ENCODE measurements at places on chromosomes 5 and 9. TPM values are rescaled to one million over a fixed set of nuclear protein-coding genes. Genes with fewer than 3 reads are reported as not detected.

The PCDHA9 gene
- not detected for total RNA-seq

DNA sequence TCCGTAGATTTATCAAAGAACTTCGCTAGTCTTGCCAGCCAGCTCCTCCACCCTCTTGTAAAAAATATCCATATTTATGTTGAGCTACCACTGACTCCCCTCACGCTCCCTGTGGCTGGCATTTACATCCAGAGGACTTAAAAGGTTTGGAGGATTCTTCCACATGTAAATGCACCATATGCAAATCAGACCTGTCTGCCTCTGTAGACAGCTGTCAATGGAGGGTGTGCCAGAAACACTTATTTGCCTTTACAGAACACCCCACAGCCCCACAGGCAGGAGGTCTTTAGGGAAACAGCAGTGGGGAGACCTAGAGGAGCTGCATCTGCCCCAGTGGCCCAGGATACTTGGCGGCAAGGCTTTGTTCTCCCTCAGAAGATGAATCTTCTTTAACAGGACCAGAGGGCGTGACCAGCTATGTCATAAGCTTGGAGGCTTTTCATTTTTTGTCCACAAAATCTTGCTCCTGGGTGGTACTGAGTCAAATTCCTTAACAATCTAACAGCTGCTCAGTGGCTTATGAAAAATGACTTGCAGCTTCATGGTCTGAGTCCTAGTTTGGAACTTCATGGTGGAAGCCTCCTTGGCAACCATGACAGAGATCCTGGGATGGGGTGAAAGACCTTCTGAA is 535.8 kb downstream of the EBF1 start:
- DNase-seq = no peak
- H3K4me1 ChIP-seq = no peaks in the 10 kb centered on the region
- H3K36me3 ChIP-seq = no peaks in the 10 kb centered on the region

- H3K36me3 ChIP-seq = no peaks in the 10 kb centered on the region
- no peak for DNase-seq
- no peak overlapping the region for H3K27ac ChIP-seq
- peak overlapping the region; percentile 70 for H3K4me3 ChIP-seq
- no peaks in the 10 kb centered on the region for H3K4me1 ChIP-seq
- no peaks in the 10 kb centered on the region for H3K27me3 ChIP-seq
Measured at GRCh38 chr9:125749287-125749935, 2.2 kb downstream of the PBX3 start.

The GIN1 gene
- total RNA-seq = 0.21 TPM

All from ascending aorta (tissue), 2 donors.